ENCODE measurements at places on chromosomes 3 and 15.

- DNase-seq, result no peak
Observed at GRCh38 chr3:105938101-105938500, 69.3 kb upstream of the CBLB start.

- no peak for DNase-seq
Observed at GRCh38 chr15:83210619-83211018, 3.0 kb upstream of the HDGFL3 start.

DNA sequence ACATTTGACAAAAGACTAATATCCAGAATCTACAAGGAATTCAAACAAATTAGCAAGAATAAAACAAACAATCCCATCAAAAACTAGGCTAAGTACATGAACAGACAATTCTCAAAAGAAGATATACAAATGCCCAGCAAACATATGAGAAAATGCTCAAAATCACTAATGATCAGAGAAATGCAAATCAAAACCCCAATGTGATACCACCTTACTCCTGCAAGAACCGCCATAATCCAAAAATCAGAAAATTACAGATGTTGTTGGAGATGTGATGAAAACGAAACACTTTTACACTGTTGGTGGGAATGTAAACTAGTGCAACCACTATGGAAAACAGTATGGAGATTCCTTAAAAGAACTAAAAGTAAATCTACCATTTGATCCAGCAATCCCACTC lies 79.4 kb downstream of the SNTN start:
- no peak for DNase-seq

GRCh38 chr3:17935222-17935621 lies 192.8 kb upstream of the TBC1D5 start:
- no peak for DNase-seq

GRCh38 chr3:4708230-4708629 lies 215.1 kb downstream of the ITPR1 start:
- DNase-seq, result no peak

- no peak for DNase-seq
Observed at GRCh38 chr3:108608750-108609149, 19.2 kb downstream of the DZIP3 start.

DNA sequence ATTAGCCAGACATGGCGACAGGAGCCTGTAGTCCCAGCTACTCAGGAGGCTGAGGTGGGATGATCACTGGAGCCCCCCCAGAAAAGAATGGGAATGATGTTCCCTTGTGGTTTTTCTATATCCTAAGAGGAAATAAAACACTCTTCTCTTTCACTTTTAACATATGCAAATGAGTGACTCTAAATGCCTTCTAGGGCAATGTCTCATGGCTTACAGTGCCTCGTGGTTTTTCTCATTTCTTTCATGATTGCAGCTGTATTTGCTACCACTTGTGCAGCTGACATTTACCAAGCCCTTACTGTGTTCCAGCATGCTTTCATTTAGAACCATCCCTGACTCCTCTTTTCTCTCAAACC lies 26.4 kb downstream of the STOML1 start:
- no peak for DNase-seq

GRCh38 chr3:141963301-141963700 lies 86.9 kb downstream of the ATP1B3 start:
- no peak for DNase-seq

DNA sequence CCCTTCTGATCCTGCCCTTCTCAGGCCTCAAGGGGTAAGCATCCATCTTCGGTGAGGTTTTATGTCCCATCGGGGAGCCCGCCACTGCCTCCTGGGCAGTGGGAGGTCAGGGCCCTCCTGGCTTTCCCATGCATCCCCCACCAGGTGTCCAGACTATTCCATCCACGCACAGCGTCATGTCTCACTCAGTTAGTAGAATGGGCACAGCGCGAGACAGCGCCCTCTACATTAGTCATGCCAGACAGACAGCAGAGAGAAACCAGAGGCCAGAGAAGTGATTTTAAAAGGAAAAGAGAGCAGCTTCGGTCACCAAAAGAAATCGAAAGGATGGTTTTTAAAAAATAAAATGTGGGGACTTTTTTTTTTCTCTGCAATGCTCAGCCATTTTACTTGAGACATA lies 49.8 kb downstream of the ZDHHC3 start:
- DNase-seq, result no peak

GRCh38 chr15:72077950-72078349 lies 40.0 kb downstream of the MYO9A start:
- DNase-seq, result no peak

DNA sequence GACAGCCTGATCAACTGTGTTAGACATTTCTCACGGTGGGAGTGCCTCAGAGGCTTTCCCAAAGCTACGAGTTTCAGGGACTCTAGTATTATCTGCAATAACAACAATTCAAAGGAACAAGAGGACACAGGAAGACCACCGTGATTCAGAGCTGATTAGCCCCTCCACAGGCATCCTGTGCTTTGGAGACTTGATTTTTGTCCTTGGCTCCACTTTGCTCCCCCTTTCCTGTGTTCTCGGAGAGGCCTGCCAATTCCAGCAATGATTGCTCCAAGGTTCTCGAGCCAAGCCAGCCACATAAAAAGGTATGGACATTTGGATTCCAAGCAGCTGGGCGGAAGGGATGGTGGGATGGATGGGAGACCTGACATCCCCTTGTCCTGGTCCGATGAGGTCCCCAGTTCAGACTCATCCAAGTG lies 14.3 kb downstream of the EHD4 start:
- no peak for DNase-seq

- no peak for DNase-seq
Observed at GRCh38 chr15:38496151-38496550, 42.2 kb downstream of the FAM98B start.

DNA sequence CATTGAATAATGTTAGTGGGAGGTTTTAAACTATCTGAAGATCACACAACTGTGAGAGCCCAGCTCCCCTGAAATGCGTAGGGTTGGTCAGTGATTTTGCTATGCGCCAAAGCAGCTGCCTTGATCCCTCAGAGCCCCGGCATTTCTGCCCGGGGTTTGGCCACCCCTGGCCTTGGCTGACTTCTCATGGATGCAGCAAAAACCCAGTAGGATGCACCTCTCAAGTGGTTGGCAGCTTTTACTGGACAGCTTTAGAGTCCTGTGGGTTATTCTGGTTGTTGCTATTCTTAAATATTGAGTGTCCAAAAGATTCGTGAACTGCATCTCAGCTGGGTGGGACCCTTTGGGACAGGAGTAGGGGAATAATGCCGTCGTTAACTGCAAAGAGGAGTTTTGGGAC lies 291.7 kb upstream of the CTDSPL start:
- no peak for DNase-seq

- DNase-seq, result no peak
Observed at GRCh38 chr3:178771511-178771910, 235.3 kb downstream of the KCNMB2 start.

DNA sequence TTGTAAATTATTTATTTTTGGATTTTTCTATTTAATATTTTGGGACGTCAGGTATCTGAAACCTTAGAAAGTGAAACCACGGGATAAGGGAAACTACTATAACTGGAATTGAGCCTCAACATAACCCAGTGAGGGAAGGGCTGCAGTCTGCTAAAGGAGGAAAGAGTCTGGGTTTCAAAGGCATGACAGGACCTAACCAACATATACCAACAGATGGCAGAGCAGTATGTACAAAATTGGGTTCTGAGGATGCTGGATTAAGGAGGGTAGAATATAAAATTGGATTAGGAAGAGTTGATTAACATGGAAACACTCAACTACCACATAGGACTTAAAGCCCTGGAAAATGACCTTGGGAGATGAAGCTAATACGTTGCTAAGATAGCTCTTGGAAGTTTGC lies 603.5 kb downstream of the MECOM start:
- DNase-seq, result no peak

DNA sequence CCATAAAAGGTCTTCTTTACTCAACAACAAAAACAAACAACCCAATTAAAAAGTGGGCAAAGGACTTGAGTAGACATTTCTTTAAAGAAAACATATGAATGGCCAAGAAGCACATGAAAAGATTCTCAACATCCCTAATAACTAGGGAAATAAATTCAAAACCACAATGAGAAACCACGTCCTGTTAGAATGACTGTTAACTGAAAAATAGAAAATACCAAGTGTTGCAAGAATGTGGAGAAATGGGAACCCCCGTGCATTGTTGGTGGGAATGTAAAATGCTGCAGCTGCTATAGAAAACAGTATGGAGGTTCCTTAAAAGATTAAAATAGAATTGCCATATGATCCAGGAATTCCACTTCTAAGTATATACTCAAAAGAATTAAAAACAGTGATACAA lies 34.8 kb downstream of the NMNAT3 start:
- no peak for DNase-seq

DNA sequence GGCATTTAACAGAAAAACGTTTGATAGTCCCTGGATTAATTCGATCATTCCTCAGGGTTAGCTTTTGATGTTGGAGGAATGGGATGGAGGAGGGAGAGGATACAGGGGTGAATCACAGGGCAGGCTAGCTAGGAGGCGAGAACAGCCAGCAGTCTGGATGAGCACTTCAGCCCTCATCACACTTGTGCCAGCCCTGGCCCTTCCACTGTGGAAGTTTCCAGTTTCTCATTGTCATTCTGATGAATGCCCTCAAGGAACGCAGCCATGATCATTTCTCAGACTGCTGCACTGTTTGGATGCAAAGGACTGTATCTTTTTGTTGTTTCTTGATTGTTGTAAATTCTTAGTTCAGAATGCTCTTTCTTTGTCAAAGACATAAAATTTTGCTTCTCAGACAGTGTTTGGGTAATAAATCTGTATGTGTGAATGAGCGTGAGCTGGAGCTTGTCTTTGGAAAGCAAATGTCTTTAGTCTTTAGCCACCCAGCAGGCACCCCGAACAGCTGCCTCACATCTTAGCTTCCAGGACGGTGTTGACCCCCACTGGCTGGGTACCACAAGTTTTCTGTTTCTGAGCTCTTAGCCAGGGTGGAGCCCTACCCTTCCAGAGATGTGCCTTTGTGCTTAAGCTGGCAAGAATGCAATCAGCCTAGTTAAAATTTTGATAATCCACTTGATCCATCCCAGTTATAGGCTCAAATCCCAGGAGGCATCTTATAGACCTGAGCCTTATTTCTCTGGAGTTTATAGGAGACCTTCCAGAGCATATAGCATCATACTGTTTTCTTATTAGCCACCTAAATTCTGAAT lies 121.1 kb downstream of the PDCD6IP start:
- DNase-seq, result no peak

DNA sequence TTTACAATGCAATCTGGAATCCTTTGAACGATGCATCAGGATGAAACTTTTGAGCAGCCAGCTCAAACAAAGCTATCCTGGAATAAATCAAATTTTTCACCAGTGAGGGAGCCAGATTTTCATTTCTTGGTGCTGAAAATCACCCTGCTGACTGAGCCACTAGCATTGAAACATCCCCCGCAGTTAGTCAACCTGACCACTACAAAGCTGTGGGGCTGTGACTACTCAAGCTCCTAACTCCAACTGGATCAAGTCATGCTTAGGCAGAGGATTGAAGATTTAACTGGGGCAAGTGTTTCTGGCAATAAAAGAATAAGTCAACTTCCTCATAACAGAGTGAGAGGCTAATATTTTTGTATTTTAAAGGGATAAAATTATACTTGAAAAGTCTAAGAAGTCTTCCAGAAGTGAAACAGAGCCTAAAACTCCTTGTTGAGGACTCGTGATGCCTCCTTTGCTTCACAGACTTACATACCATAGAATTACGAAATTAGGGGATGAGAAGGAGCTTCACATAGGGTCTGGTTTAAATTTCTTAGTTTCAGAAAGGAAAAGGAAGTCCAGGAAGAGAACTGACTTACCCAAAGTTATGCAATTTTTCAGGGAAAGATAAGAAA lies 177.8 kb downstream of the SERPINI1 start:
- DNase-seq, result no peak

DNA sequence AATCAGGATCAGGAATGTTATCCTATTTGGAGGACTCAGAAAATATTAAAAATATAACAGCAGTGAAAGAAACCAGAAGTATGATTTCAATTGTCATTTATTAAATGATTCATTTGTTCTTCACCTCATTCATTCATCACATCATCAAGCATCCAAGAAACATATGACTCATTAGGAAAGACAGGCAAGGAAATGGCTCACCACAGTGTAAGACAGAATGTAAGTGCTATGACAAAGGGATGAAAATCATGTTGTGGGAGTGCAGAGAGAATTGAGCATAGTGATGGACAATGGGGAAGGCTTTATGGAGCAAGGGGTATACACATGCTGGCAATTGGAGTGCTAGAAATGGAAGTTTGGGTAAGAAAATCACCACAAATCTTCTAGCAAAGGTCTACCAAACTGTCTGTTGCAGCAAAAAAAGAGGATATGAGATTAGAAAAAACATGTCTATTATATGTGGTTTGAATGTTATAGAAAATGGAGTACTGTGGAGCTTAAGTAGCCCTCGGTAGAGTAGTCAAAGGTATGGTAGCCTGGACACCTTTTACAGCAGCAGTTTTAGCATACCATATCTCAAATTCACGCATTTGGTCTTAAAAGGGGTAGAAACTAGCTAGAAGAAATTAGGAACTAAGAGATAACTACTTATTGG lies 111.1 kb upstream of the GPR149 start:
- no peak for DNase-seq

DNA sequence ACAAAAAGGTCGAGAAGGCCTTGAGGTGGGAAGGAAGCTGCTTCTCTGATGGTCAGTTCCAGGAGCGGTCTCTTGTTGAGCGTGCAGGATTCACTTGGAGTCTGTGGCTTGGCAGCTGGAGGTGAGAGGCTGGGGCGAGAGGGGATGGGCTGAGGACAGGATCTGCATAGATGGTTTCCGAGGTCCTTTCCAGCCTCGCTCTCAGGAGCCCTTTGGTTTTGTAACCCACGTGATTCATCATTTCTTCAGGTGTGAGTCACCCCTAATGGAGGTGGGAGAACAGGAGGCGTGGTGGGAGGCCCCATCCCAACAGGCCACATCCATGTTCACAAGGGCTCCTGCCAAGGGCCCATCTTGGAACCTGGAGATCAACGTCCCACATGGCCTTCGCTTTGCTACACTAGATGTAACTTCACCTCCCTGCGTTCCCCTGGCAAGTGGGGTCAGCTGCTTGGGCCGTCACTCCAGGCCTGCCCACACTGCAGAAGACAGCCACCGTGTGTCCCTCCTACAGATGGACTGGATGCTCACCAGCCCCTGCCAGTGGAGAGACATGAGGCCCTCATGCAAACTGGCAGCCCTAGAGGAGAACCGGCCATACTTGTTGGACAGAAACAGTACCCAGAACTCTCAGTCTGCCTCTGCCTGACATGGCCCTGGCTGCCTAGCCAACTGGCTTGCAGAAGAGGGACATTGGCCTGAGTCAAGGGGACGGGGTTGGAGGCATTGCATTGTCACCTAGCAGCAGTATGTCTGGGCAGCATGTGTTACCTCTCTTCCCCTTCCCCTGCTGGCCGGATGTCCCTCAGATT lies 1.6 kb upstream of the PCSK6 start:
- DNase-seq, result no peak

DNA sequence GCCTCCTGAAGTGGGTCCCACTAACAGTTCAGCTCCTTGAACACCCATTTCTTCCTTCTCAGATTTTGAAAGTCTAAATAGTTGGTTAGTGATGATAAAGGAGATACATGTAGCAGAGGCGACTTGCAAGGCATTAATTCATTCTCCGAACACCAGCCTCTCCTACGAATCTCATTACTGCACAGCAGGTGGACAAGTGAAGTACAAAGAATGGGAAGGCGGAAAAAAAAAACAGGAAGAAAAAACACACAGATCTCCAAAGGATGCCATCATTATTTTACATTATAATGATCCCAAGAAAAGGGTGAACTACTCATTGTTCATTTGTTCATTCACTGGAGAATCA lies 276.5 kb downstream of the MAGI1 start:
- DNase-seq, result no peak

GRCh38 chr3:9731206-9732079 lies at the start of gene BRPF1:
Gene BRPF1, plus strand, starts transcription at chr3:9731735. Its CDS starts 2,406 bp downstream, at chr3:9734141.
- DNase-seq, result peak; percentile 100

- DNase-seq, result no peak
Observed at GRCh38 chr3:159236321-159236720, 434.5 kb downstream of the MFSD1 start.

All from stimulated activated CD4-positive, alpha-beta T cell treated with anti-CD3 and anti-CD28 coated beads, TNF-alpha, amount 100 ng/mL, for 4 hours (primary cell).